ENCODE measurements at places on chromosomes 5 and 9. TPM values are rescaled to one million over a fixed set of nuclear protein-coding genes. Genes with fewer than 3 reads are reported as not detected.

- DNase-seq, result no peak
These were observed 25.6 kb upstream of the POU4F3 start for GRCh38 chr5:146313027-146313426.

Gene PRSS3
- not detected for total RNA-seq

Gene PCDHA4
- total RNA-seq, result 0.32 TPM

Gene GABRP
- 0.19 TPM for total RNA-seq

DNA sequence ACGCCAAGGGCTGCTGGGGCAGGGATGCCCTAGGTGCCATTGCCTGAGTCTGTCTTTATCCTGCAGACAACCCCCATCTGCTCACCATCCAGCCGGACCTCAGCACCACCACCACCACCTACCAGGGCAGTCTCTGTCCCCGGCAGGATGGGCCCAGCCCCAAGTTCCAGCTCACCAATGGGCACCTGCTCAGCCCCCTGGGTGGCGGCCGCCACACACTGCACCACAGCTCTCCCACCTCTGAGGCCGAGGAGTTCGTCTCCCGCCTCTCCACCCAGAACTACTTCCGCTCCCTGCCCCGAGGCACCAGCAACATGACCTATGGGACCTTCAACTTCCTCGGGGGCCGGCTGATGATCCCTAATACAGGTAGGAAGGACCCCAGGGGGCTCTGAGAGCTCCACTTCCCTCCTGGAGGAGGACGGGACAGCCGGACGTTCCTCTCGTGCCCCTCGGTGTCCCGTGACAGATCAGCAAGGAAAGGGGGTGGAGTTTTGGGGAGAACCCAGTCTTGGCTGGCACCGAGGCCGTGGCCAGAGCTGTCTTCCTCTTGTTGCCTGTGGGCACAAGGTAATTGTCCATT lies 24.9 kb downstream of the HK3 start:
- no peak for DNase-seq

DNA sequence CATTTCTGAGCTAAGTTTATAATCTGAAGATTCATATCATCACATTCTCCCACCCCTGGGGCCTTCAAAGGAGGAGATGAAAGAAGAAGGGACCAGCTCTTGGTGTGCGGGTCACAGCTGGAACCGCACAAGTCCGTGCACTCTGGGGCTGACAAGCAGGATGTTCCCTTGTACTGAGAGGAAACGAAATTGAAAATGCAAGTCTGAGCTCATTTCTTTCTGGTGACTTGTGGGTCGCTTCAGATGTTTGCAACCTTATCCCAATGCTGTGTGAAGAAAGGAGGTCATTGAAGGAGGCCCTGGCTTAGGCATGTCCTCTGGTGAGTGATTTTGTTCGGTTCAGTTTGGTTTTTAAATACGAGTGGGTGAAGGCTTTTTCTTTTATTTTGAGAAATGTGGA lies 59.6 kb downstream of the C9orf152 start:
- no peak for DNase-seq

DNA sequence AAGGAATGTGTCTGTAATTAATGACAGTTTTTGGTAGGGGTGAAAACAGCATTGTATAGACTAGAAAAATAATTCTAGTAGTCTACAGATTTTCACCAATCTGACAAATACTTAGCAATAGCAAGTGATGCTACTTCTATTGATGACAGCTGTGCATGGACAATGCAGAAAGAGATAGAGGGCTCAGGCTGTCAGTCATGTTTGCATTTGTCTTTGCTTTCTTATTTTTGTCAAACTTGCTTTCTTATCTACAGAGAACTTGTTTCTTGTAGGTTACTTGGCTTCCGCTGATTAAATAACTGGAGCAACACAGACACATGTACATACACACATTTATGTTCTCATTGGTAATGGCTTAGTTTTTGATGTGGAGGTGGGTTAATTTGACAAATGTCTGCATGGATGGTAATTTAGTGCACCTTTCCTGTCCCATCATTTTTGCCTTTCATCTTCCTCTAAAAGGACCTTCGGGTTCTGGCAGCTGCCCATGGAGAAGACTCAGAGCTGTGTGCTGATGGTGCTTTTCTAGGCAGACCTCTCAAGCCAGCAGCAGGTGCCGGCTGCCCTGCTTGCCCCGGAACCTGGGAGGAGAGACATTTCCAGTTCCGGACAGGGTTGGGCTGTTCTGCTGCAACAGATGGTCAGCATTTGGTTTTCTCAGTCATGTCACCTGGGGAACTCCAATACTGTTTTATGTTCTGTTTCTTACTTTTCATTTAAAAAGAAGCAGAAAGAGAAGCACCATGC lies 28.8 kb downstream of the CAMK4 start:
- no peak for DNase-seq

Gene GFI1B
- not detected for total RNA-seq

Gene ABLIM3
- total RNA-seq, result 190 TPM

- DNase-seq, result no peak
These were observed 238.4 kb downstream of the GOLPH3 start for GRCh38 chr5:31935496-31936369.

DNA sequence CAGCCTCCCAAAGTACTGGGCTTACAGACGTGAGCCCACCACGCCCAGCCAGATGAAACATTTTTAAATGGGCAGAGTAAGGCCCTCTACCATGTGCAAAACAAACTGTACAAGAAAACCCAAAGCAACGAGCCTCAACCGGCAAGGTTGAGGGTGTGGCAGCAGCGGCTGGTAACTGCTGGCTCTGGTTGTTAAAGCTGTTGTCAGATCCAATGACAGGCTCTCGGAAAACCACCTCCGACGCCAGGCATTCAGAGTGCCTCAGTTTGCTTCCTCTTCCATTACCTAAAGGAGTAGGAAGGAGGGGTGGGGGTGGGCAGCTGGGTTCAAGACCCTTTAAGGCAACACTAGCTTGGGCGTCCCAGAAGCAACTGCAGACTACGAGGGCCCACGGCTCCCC lies 2.4 kb upstream of the ASB6 start:
- DNase-seq, result no peak

DNA sequence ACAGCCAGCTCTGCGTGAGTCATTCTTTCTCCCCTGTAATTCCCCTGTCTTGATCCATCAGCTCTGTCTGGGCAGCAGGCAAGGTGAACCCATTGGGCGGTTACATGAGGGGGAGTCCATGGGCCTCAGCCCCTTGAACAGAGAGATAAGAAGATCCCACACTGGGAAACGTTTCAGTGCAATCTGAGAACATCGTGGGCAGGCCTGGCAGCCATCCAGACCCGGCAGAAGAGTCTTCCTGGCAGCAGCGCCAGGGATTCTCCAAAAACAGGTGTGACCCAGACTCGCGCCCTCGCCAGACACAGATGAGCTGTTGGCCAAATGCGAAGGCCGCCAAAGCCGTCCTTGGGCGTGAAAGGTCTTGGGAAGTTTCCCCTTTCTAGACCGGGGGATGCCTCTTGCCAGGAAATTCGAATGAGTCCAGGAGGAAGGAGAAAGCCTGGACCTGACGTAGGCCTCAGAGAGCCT lies 6.4 kb upstream of the SLC12A7 start:
- DNase-seq, result no peak
